ENCODE measurements at places on chromosomes 2 and 18. TPM values are rescaled to one million over a fixed set of nuclear protein-coding genes. Genes with fewer than 3 reads are reported as not detected.

DNA sequence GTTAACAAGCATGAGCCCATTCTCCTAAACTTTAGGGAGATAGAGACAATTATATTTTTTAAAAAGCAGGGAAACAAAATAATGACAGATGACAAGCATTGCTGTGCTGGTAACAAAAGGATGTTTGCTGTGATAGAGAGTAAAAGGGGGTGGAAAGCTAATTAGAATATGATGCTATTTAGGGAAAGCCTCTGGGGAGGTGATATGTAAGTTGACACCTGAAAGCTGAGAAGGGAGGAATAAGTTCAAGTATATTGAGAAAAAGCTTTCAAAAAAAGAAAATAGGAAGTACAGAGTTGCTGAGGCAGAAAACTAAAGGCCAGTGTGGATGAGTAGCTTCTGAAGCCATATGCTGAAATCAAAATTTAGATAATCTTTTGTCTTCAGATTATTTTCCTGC lies 565.2 kb upstream of the NRXN1 start:
- no peaks in the 10 kb centered on the region for H3K36me3 ChIP-seq
- no peaks in the 10 kb centered on the region for H3K4me1 ChIP-seq
- no peak for DNase-seq
- H3K27me3 ChIP-seq: no peaks in the 10 kb centered on the region
- no peak overlapping the region for H3K4me3 ChIP-seq
- H3K27ac ChIP-seq: no peak overlapping the region

- H3K4me1 ChIP-seq: no peaks in the 10 kb centered on the region
- H3K27ac ChIP-seq: no peak overlapping the region
- DNase-seq: no peak
- no peaks in the 10 kb centered on the region for H3K36me3 ChIP-seq
These were observed 11.6 kb downstream of the TRPM8 start for GRCh38 chr2:233928594-233929351.

DNA sequence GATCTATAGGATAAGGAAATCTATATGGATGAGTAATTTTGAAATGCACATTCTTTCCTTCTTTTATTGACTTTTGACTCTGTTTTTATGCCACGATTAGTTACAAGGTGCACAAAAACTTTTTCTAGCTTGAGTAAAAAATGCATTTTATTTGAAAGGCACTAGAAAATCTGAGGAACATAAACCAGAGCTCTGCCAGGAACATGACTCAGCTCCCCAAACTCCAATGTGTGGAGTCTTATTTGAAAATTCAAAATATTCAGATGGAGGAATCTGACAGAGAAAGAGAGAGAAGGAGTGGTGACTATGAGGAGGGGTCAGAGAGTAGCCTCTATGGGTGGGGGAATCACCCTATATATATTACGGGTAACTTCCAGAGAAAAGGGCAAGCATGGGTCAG lies 231.0 kb downstream of the DCC start:
- H3K27ac ChIP-seq: no peak overlapping the region
- H3K4me1 ChIP-seq: no peaks in the 10 kb centered on the region
- no peak overlapping the region for H3K4me3 ChIP-seq
- no peaks in the 10 kb centered on the region for H3K36me3 ChIP-seq
- no peak for DNase-seq

- H3K4me3 ChIP-seq: no peak overlapping the region
- no peak for DNase-seq
- H3K36me3 ChIP-seq: no peaks in the 10 kb centered on the region
These were observed 3.3 kb upstream of the NAPG start for GRCh38 chr18:10522574-10522973.

GRCh38 chr2:71877636-71878035 lies 270.0 kb downstream of the CYP26B1 start:
- no peaks in the 10 kb centered on the region for H3K27me3 ChIP-seq
- no peak overlapping the region for H3K4me3 ChIP-seq
- H3K4me1 ChIP-seq: peaks cover 17% of the 10 kb centered on the region
- no peak for DNase-seq

Gene GLI2
- total RNA-seq: 0.67 TPM

Gene ST6GAL2
- total RNA-seq: 0.40 TPM

Gene RAD51AP2
- 0.16 TPM for total RNA-seq

Gene PPP1R1C
- total RNA-seq: 14.8 TPM

Gene UBE2F
- total RNA-seq: 67.0 TPM

Gene ELOA2
- not detected for total RNA-seq
